ENCODE measurements at places on chromosomes 12 and 14. TPM values are rescaled to one million over a fixed set of nuclear protein-coding genes. Genes with fewer than 3 reads are reported as not detected.

TPPP2 gene
- not detected for total RNA-seq

DNA sequence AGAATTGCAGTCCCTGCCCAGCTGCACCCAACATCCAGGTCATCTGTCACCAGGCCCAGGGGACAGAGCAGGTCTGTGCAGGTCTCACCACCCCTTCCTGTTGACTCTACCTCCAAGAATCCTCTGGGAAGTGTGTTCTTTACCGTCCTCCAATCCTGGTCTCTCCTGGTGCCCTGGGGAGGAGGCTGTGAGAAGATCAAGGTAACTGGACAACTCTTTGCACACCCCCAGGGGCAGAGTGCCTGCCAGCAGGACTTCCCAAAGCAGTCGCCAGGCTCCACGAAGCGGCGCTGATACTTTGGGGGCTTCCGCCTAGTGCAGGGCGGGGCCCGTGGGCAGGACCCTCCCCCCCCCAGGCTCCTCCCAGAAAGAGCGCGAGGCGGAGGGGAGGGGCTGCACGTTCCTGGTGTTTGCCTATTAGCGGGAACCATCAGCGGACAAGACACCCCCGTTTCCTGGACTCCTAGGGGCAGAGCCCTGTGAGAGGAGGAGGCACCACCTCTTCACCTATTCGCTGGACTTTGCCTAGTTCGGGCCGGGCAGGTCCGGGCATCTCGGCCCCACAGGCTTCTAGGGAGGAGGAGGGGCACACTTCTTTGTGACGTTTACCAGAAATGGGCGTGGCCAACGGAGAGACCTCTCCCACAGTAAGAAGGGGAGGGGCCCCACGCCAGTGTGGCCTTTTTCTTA lies 918.0 kb downstream of the AACS start:
- peaks cover 11% of the 10 kb centered on the region for H3K4me1 ChIP-seq
- no peak overlapping the region for H3K27ac ChIP-seq
- peak; percentile 58 for DNase-seq
- no peaks in the 10 kb centered on the region for H3K36me3 ChIP-seq

DNA sequence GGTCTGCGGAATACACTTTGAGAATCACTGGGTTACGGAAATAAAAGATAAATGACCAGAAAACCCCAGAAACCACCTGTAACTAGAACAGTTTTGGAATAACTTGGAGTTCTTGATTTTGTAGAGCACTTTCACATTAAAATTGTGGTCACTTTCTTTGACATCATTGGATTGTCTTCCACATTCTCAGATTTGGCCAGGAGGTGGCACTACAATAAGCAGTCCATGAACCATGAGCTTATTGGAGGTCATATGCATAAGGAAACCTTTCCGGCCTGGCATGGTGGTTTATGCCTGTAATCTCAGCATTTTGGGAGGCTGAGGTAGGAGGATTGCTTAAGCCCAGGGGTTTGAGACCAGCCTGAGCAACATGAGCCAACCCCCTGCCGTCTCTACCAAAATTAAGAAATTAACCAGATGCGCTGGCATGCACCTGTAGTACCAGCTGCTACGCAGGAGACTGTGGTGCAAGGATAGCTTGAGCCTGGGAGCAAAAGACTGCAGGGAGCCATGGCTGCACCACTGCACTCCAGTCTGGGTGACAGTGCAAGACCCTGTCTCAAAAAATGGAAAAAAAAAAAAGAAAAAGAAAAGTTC lies 107.7 kb upstream of the CAND1 start:
- no peak for DNase-seq
- no peaks in the 10 kb centered on the region for H3K4me1 ChIP-seq
- no peak overlapping the region for H3K4me3 ChIP-seq
- no peak overlapping the region for H3K27ac ChIP-seq

- DNase-seq, result no peak
- H3K27me3 ChIP-seq, result no peaks in the 10 kb centered on the region
- no peak overlapping the region for H3K4me3 ChIP-seq
- no peaks in the 10 kb centered on the region for H3K36me3 ChIP-seq
Observed at GRCh38 chr12:1885599-1886245, 32.7 kb downstream of the CACNA2D4 start.

DNA sequence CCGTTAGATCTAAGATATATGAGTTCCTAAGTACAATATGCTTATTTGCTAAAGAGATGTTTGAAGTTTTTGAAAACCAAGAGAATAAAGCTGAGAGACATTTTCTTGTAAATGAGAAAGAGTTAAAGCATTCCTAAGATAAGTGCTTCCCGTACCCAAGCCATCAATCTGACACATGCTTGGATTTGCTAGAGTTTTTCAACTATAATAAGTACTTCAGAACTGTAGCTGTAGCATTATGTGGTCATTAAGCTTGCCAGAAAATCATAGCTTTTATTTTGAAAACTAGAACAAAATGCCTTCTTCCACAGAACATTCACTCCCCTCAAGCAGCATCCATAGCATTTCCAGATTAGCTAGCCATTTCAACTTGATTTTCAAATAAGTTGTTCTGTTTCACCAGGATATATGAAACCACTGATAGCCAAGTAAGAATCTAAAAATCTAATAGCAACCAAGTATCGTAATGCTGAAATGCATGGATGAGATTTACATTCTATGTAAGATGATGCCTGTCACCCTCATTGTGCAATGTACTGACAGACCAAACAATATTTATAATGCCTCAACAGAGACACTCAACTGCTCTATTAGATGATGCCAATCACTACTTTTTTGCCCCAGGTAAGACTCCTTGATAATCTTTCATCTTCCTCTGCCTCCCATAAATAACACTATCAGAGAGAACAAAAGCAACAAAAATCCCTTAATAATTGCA lies 8.0 kb downstream of the SNW1 start:
- no peak overlapping the region for H3K27ac ChIP-seq
- H3K27me3 ChIP-seq, result no peaks in the 10 kb centered on the region
- no peak for DNase-seq
- H3K4me1 ChIP-seq, result peaks cover 9% of the 10 kb centered on the region

COQ10A gene
- total RNA-seq, result 13.0 TPM

DNA sequence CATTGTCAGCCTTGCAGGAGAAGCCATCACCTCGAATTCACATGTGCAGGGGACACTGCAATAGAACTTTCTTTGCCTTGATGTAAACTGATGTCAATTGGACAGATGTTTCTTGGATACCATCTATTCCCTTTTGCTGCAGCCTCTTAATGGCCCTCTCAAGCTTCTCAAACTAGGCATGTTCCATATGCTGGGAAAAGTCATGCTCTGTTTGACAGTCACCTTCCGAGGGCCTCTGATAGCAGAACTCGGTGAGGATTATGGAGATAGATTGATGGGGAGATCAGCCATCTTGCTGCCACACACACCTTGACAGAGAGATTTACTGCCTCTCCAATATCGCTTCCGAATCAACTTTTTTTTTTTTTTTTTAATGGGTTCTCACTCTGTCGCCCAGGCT lies 145.8 kb upstream of the NUDT4 start:
- no peak for DNase-seq
- peaks cover 4% of the 10 kb centered on the region for H3K4me1 ChIP-seq
- H3K27me3 ChIP-seq, result no peaks in the 10 kb centered on the region
- no peaks in the 10 kb centered on the region for H3K36me3 ChIP-seq

SOX5 gene
- total RNA-seq, result 17.1 TPM

DNA sequence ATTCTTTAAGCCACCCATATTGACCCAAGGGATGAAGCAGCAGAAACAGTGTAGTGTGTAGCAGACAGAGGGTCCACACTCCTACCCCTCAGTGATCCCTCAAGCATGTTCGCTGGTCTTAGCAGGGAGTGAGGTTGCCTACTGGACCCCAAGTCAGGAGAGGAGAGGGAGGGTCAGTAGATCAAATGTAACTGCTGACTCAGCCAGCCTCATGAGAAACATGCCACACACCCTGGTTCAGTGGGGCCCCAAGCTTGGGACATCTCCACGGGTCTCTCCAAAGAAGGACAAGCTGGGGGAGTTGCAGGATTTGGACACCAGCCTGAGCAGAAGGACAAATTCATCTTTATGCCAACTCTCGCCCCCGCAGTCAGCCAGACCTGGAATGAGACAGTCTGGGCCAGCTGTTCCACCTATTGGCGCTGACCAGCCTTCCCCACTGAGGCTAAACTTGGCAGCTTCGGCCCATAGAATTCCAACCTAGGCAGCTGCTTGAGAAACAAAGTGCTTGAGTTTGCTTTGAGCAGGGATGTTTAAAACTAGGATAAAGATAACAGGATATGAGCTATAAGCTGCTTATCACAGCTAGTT lies 66.0 kb upstream of the ACTN1 start:
- H3K27ac ChIP-seq, result peak overlapping the region; percentile 23
- DNase-seq, result no peak
- no peaks in the 10 kb centered on the region for H3K27me3 ChIP-seq
- no peak overlapping the region for H3K4me3 ChIP-seq
- peaks cover 58% of the 10 kb centered on the region for H3K4me1 ChIP-seq

- H3K36me3 ChIP-seq, result no peaks in the 10 kb centered on the region
- H3K27ac ChIP-seq, result no peak overlapping the region
- DNase-seq, result peak; percentile 29
Observed at GRCh38 chr12:19186722-19187661, 57.5 kb downstream of the PLEKHA5 start.

- H3K4me3 ChIP-seq, result no peak overlapping the region
- H3K27ac ChIP-seq, result no peak overlapping the region
- no peaks in the 10 kb centered on the region for H3K4me1 ChIP-seq
Observed at GRCh38 chr14:51806026-51807023, 54.1 kb upstream of the GNG2 start.

HOXC4 gene
- not detected for total RNA-seq

DNA sequence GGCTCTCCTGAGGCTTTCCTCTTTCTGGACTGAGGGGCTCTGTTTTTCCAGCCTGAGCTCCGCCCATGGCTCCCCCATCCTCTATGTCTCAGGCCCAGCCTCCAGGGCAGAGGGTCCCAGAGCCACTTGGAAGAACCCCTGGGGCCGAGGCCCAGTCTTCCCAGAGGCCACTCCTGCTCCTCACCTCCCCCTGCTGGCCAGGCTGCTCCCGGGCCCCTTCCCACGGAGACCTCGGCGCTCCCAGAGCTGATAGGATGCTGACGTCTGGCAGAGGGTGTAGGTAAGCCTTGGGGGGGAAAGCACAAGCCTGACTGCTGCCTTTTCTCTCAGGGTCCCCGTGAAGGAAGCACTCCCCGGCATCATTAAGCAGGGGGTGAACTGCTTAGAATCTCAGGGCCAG lies 51.4 kb downstream of the ERH start:
- H3K27me3 ChIP-seq, result no peaks in the 10 kb centered on the region
- H3K27ac ChIP-seq, result no peak overlapping the region
- no peak for DNase-seq
- H3K4me1 ChIP-seq, result peaks cover 3% of the 10 kb centered on the region
- H3K36me3 ChIP-seq, result no peaks in the 10 kb centered on the region

DNA sequence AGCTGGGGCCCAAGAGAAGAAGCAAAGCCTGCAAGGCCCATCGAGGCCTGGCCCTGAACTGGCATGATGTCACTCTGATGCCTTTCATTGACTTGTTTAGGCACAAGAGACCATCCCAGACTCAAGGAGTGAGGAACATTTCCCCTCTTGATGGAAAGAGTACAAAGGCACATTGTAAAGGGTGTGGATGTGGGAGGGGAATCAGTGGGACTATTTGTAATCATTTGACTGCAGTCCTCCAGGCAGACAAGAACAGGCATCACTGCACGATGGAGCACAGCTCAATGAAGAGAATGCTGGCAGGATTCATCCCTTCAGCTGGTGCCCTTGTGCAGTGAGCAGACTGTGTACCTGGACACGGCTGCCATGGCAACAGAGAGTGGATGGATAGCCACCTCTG lies 87.9 kb downstream of the LGMN start:
- H3K4me3 ChIP-seq, result no peak overlapping the region
- H3K36me3 ChIP-seq, result peaks cover 55% of the 10 kb centered on the region
- no peaks in the 10 kb centered on the region for H3K27me3 ChIP-seq
- DNase-seq, result no peak

DNA sequence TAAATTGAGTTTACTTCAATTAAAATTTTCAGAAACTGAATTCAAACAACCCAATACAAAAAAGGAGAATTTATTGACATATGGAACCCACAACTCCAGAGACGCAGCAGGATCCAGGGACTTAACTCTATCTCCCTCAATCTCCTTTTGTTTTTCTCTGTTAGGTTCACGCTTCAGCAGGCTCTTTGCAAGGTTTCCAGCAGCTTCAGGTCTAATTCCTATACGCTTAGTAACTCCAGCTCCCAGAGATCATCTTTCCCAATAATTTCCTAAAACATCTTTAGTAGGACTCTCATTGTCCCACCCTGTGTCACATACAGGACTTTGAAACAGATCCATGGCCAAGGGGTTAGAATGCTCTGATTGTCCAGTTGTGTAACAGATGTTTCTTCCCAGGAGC lies 175.2 kb downstream of the RMST start:
- no peak for DNase-seq
- H3K27ac ChIP-seq, result no peak overlapping the region
- no peaks in the 10 kb centered on the region for H3K27me3 ChIP-seq
- no peak overlapping the region for H3K4me3 ChIP-seq

DNA sequence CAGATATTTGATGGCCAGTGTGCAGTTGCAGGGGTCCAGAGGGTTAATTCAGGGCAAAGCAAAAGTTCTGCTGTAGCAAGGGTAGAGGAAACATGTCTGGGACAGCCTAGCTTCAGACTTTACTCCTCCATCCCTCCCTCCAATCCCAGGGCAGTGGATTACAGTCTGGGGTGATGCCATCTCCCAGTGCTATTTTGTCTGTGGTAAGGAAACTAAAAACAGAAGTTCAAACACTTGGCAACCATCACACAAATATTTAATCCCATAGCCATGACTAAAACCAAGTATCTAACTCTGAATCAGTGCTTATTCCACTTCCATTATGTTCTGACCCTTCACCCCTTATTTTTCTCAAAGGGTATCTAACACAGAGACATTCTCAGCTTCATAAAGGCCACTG lies 61.8 kb downstream of the PIK3C2G start:
- no peaks in the 10 kb centered on the region for H3K27me3 ChIP-seq
- no peak overlapping the region for H3K27ac ChIP-seq
- no peaks in the 10 kb centered on the region for H3K36me3 ChIP-seq
- H3K4me1 ChIP-seq, result no peaks in the 10 kb centered on the region

- H3K4me1 ChIP-seq, result peaks cover 11% of the 10 kb centered on the region
- no peaks in the 10 kb centered on the region for H3K36me3 ChIP-seq
- DNase-seq, result no peak
- H3K27me3 ChIP-seq, result no peaks in the 10 kb centered on the region
- peak overlapping the region; percentile 76 for H3K27ac ChIP-seq
- no peak overlapping the region for H3K4me3 ChIP-seq
Observed at GRCh38 chr12:104643093-104643818, 186.5 kb downstream of the CHST11 start.

- H3K4me1 ChIP-seq, result no peaks in the 10 kb centered on the region
- no peak overlapping the region for H3K27ac ChIP-seq
- no peaks in the 10 kb centered on the region for H3K27me3 ChIP-seq
- DNase-seq, result no peak
- H3K36me3 ChIP-seq, result no peaks in the 10 kb centered on the region
- H3K4me3 ChIP-seq, result no peak overlapping the region
Observed at GRCh38 chr12:93521225-93522080, 51.0 kb upstream of the SOCS2 start.
